Stimulated activated CD8-positive, alpha-beta memory T cell treated with anti-CD3 and anti-CD28 coated beads, Interleukin-2, amount 100 ng/mL, for 48 hours (primary cell): ENCODE measurements at places on chromosomes 13 and 19.
A peak's percentile ranks its signal among the peaks of the same experiment; 100 is the strongest.

GRCh38 chr13:49877629-49878218 is 58.4 kb downstream of the SPRYD7 start:
- no peak for DNase-seq

GRCh38 chr13:30338331-30338851 is 31.0 kb upstream of the KATNAL1 start:
- DNase-seq = no peak

DNA sequence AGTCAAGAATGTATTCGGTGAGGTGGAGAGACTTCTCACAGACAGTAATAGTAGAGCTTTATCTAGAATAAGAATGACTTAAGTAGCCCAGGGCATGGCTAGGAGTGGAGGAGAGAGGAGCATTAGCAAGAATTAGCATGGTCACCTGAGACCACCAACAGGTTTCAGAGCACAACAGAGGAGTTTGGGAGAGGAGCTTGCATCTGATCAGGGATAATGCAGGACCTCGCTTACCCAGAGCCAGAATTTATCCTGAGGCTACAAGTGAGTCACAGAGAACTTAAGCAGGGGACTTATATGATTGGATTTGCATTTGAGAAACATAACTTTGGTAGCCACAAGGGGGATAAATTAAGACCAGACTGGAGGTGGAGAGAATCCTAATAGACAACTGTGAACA is 102.1 kb upstream of the FNDC3A start:
- no peak for DNase-seq

DNA sequence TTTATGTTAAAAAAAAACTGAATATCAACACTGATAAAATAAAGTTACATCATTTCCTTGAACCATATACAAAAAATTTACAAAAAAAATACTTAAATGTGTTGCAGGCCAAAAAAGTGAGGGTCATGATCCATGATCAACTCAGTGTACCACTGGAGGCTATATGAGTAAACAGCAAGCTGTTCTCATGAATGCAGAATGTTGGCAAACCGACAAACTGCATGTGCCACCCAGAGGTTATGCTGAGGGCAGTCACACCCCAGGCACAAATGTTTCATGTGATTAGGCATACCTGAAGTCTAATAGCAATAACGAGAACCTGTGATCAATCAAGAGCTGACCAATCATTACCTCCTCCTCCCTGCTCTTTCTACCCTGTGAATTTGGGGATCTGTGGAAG is 91.9 kb downstream of the ZNF431 start:
- DNase-seq = no peak

- DNase-seq = no peak
Observed at GRCh38 chr13:24493356-24493755, 19.2 kb downstream of the PARP4 start.

GRCh38 chr19:30222992-30223865 is 149.0 kb upstream of the ZNF536 start:
- DNase-seq = no peak

DNA sequence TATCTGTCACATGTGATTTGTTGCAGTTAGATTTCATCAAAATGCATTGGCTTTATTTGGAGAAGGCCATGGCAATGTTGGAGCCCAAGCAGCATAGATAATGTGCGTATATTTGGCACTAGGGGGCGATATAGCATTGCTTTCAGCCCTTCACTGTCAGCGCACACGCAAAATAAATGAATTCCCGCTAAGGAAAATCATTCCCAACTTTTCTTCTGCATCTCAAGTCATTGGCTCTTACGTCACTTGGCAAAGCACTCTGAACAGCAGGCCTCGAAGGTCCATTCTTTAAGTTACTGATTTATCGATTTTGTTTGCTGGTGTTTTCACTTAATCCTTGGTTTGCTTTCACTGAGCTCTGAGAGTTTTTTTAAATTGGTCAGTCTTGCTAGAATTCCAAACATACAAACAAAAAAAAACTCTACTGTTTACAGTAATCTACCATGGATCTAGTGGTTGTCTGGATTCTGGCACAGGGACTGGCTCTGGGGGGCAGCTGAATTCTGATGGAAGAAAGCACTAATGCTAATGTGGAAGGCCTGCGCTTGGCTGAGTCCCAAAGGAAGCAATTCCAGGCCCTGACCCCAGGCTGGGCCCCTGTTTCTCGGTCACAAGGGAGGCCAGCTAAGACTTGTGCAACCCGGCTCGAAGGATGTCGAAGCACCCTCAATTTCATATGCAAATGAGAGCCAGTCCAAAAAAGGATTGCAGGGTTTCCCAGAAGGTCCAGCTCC is 97.7 kb upstream of the IPO5 start:
- DNase-seq = no peak

- DNase-seq = no peak
Observed at GRCh38 chr19:35038623-35039512, 2.7 kb upstream of the HPN start.

- no peak for DNase-seq
Observed at GRCh38 chr19:27955485-27956480, 1257.2 kb downstream of the UQCRFS1 start.

GRCh38 chr13:96835546-96835945 is 158.7 kb downstream of the OXGR1 start:
- DNase-seq = no peak

DNA sequence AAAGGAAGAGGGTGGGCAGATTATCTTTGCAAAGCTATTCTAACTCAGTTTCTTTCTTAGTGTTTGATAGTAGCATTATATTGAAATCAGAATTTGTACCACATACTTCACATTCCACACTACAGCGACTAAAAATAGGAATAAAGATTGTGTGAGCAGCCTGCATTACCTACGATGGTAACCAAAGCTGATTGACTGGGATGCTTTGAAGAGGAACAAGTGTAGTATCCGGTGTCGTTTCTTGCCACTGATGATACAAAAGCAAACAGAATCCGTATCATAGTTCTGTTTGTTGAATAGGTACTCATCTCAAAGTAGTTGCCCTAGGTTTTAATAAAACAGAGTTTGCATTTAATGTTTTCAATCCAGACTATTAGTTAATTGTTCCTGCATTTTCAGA is 51.2 kb downstream of the FLT3 start:
- no peak for DNase-seq

GRCh38 chr19:2616741-2617392 is 85.6 kb downstream of the GNG7 start:
- DNase-seq = no peak

GRCh38 chr19:29478578-29479565 is 46.9 kb upstream of the VSTM2B start:
- peak; percentile 6 for DNase-seq

- no peak for DNase-seq
Observed at GRCh38 chr19:36049080-36049698, 4.9 kb downstream of the THAP8 start.

GRCh38 chr13:113405481-113406300 is 41.8 kb upstream of the GRTP1 start:
- no peak for DNase-seq

DNA sequence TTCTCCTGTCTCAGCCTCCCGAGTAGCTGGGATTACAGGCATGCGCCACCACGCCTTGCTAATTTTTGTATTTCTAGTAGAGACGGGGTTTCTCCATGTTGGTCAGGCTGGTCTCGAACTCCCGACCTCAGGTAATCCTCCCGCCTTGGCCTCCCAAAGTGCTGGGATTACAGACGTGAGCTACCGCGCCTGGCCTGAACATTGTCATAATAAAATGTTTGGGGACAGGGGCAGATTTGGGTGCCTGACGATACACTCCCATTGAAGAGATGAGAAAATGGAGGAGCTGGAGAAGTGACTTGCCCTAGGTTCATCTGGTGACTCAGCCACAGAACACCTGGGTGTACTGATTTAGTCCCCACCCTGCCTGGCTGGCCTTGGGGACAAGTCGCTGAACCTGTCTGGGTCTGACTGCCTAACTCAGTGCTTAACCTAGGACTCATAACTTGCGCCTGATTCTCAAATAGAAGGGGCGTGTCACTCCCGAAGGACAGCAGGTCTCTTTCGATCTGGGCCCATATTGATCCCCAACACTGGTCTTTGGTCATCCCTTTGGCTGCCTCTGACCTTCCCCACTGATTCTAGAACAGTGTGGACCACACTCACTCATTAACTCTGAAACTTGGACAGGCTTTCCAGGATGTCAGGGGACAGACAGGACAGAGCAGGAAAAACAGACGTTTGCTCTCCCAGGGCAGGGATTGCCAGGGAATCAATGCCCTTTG is 7.6 kb upstream of the BICRA start:
- no peak for DNase-seq

DNA sequence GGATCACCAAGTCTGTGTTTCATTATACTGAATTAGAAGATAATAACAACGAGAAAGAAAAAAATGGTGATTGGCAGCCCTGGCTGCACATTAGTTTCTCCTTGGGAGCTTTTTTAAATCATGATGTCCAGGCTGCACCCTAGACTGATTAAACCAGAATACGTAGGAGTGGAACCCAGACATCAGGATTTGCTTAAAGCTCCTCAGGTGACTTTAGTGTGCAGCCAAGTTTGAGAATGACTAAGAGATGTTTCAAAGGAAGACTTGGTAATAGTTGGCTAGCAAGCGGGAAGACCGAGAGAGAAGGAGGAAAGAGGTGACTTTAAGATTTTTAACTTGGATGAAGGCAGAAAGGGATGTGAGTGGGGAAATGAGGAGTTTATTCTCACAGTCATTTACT is 71.4 kb upstream of the SERP2 start:
- no peak for DNase-seq

DNA sequence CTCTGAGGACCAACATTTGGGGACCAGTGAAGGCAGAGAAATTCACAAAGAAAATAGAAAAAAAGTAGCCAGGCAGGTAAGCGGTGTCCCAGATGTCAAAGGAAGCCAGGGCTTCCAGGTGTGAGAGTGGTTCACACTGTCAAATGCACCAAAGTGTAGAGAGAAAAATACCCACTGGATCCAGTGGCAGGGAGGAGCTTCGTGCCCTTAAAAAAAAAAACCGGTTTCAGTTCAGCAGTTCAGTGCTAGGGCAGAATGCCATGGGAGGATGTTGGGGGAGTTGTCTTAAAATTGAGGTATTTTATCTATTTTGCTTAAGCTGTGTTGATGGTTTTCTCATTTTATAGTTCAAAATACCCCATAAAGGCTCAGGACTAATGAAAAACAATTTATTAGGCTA is 47.8 kb upstream of the C1QTNF9 start:
- no peak for DNase-seq

GRCh38 chr19:1408300-1409203 is 1.2 kb downstream of the DAZAP1 start:
- DNase-seq = peak; percentile 36

DNA sequence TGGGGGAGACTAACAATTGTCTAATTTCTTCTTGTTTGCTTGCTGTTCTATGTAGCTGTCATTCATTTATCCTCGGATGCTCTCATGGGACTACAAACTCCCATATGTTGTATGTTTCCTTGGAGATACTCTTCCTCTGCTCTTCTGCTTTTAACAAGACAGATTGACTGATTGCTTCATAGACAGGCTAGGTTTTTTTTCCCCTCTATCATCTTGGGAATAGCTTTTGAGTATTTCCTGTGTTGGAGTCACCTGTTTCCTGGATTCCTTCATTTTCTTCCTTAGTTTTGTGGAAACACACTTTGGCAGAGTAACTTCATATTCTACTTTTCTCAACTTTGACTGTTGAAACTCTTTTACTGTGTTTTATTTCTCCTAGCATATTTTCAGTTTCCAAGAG is 27.6 kb downstream of the EDNRB start:
- DNase-seq = no peak

GRCh38 chr19:33405254-33405552 is 31.7 kb downstream of the CEBPG start:
- no peak for DNase-seq

- no peak for DNase-seq
Observed at GRCh38 chr13:97274829-97275649, 52.9 kb downstream of the MBNL2 start.

DNA sequence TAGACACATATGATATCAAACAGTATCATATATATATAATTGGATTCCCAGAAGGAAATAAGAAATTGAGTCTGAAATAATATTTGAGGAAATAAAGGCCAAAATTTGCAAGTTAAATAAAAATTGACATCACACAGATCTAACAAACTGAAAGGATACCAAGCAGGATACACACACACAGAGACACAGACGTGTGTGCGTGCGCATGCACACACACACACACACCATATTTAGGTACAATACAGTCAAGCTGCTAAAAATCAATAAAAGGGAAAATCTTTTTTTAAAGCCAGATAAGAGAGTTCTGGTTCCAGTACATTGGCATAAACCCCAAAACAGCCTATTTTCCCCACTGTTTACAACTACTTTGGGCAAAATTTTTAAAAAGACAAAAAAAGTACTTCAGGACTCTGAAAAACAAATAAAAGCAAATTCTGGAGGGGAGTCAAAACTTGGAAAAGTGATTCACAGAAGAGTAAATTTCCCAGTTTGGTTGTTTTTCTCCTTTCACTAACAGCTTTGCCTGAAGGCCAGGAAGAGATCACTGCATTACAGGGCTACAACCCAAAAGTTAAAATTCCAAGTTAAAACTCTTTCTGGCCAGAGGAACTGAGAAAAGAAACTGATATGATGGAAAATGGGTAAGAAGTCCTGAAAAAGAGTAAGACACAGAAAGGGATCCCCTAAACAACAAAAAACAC is 16.2 kb downstream of the MYCBP2 start:
- DNase-seq = no peak

GRCh38 chr19:48004236-48004635 is 9.8 kb downstream of the ELSPBP1 start:
- DNase-seq = no peak

GRCh38 chr13:106528718-106529414 is 6.6 kb downstream of the EFNB2 start:
- DNase-seq = no peak

- no peak for DNase-seq
Observed at GRCh38 chr19:36113894-36114720, 568 bp downstream of the POLR2I start.

- DNase-seq = no peak
Observed at GRCh38 chr13:111262715-111263114, 57.7 kb upstream of the TEX29 start.

GRCh38 chr19:19460258-19460731 is 54.8 kb downstream of the GATAD2A start:
- no peak for DNase-seq

DNA sequence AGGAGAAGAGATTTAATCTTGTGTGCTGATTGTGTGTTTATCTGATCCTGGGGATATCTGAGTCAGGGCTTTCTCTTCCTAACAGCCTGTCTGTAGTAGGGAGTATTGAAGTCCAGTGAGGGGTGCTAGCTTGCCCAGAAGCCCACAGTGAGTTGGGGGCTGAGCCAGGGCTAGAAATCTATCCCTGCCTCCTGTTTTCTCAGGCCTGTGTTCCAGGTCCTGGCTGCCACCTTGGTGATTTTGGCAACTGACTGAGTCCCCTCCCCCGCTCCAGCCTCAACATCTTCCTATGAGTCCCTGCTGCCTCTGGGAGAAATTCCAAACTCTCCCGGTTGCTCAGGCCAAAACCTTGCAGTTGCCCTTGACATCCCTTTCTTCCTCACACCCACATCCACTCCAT is 7.7 kb upstream of the NOVA2 start:
- no peak for DNase-seq

- no peak for DNase-seq
Observed at GRCh38 chr19:33374236-33374714, 766 bp downstream of the CEBPG start.

DNA sequence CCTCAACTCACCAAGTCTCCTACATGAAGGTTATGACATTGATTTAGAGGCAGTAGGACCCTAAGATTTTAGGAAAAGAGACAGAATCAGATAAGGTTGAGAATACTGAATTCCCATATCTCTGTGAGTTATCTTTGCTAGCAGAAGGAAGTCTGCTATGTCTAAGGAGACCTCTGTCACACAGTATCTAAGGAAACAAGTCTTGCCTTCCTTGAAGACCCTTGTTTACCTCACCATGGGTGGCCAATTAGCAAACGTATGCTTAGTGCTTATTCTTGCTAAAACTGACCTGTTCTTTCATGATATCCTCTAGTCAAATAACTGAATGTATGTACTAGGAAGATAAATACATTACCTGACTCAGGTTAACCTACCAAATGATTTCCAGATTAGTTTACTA is 855.4 kb upstream of the SLITRK1 start:
- no peak for DNase-seq
